ENCODE measurements at places on chromosomes 6 and 20.

GRCh38 chr6:12419631-12420272 is 129.6 kb downstream of the EDN1 start:
- no peak for DNase-seq

DNA sequence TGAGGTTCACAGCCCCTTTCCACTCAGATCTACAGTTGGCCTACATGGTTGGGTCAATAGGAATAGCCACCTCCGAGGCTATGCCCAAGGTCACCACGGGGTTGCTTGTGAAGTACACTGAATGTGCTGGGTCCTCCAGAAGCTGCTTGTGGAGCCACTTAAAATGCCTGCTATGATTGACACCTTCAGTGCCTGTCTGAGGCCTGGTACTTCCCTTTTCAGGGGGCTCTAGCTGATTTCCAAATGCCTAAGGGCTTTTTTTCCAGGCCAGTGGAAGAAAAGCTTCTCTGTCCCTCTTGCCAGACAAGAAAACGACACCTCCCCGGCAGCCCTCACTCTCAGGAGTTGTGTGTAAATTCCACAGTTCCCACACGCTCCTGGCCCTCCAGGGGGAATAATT is 6.3 kb upstream of the NXT1 start:
- no peak for DNase-seq

- DNase-seq, result no peak
These were observed 13.2 kb upstream of the EXOC2 start for GRCh38 chr6:706146-706545.

- DNase-seq, result no peak
These were observed 81.5 kb upstream of the ISM1 start for GRCh38 chr20:13139459-13140150.

DNA sequence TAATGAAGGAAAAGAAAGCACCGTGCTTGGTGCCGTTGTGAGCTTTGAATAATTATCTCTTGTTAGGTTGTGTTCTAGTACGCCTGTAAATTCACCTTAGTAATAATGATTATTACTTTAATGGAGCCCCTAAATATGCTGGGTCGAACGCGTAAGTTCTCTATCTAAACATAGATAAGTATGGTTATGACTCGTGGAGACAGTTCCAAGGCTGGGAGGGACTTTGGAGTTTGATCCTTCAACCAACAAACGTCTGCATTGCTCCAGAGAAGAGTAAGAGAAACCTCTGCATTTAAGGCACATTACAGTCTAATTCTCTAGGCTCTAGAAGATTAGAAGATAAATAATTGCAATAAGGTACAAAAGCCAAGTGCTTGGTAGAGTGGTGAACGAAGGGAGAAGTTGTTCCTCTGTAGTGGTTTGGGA is 514 bp downstream of the ACOT13 start:
- DNase-seq, result no peak

GRCh38 chr6:4930025-4930691 is 73.7 kb downstream of the RPP40 start:
- no peak for DNase-seq

DNA sequence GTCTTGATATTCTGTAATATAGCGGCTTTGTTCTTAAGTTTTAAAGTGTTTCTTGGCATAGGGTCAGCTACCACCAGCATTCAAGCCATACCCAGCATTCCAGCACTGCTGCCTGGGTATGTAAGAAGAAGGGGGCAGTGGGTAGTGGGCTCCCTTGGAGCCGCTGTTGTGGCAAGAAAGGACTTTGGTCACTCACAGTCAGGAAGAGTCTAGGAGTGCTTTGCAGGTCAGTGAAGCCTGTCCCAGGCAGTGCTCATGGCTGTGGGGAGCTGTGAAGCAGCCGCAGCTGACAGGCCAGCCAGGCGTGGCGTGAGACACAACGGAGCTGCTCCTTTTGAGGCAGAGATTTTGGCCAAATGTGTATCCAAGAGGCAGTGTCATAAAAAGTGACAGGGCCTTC is 512.0 kb downstream of the CDKAL1 start:
- DNase-seq, result no peak

GRCh38 chr6:70666706-70667105 is 977 bp upstream of the SMAP1 start:
- DNase-seq, result no peak

GRCh38 chr6:91420243-91420642 is 833.4 kb upstream of the MAP3K7 start:
- DNase-seq, result no peak

GRCh38 chr6:25717866-25718740 is 36.4 kb upstream of the SLC17A4 start:
- DNase-seq, result no peak

DNA sequence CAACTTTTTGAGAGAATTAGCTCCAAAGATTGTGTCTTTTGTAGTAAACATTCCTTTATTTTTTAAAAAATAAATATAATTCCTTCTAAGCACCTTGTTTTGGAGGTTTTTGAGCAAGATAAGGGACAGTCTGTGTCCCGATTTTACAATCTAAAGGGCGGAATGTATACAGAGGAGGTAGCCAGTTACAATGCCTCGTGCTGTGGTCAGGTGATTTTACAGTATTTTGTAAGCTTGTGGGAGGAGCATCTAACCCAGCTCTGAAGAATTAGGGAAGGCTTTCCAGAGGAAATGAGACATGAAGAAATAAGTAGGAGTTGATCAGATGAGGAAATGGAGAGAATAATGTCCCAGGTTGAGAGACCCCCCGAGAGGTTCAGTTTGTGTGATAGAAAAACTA is 1.3 kb downstream of the HINT3 start:
- DNase-seq, result no peak

GRCh38 chr20:36851490-36851889 is 24.4 kb upstream of the TLDC2 start:
- no peak for DNase-seq

All from left hindlimb (tissue), 1 donor.